ENCODE measurements at places on chromosomes 13 and 19.

DNA sequence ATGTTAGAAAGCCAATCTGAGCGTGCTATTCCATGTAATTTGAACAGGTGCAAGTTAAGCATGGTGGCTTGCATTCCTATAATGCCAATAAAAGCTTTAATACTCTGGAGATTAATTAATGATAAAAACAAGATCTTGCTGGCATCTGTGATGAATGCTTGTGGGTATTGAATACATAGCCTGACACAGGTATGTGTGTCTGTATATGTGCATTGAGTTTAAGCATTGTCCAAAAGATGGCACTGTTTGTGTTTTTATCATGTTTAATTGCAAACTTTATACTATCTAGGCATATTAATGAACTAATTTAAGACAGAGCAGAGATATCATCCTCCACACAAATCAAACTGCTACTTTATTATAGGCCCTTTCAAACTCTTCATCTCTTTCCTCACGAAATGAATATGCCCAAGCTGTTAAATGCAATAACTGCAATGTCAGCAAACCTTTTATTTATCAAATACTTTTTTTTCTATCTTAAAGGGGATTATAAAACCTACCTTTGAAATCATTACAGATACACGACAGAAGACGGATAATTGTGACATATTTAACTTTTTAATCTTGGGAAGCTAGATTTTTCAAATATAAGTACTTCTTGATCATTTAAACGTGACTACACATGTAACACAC is 86.5 kb downstream of the TNFSF11 start:
- DNase-seq: no peak

- no peak for DNase-seq
Observed at GRCh38 chr19:16001481-16002312, 52.9 kb downstream of the OR10H4 start.

- DNase-seq: peak; percentile 50
Observed at GRCh38 chr19:36418287-36419001, at the start of gene ZFP82. ZFP82 (minus strand) TSS chr19:36418644; CDS start chr19:36409789, 8,855 bp downstream.

- DNase-seq: no peak
Observed at GRCh38 chr19:9149997-9150396, 9.8 kb downstream of the ZNF317 start.

DNA sequence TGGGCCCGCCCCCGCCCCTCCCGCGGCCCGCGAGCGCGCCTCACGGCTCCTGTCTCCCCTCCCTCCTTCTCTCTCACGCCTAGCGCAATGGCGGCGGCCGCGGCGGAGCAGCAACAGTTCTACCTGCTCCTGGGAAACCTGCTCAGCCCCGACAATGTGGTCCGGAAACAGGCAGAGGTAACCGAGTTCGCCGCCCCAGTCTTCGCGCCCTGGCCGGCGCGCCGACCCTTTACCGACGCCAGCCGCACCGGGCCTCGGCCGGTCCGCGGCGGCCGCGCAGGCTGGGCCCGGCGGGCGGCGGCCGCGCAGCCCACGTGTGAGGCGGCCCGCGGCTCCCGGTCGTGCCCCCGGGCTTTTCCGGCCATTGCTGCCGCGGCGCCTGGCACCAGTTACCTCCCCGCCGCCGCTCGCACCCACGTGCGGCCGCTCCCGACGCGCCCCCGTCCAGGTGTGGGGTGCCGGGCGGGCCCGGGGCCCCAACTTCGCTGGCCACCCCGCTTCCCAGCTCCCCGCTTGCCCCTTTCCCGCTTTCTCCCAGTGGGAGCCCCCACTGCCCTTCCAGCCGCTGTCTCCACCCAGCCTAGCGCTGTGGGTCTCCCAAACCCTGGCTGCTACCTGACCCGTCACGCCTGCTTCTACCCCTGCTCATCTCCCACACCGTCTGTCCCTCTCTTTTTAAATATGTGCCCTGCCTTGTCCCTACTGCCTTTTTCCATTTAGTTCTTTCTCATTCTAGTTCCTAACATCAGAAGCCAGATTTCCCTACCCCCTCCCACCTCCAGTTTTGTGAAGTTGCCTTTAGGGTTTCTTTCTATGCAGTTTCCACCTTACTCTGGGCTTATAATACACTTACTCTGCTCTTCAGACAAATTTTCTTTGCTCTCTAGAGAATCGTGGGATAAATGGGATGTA is 23.4 kb downstream of the IPO5 start:
- DNase-seq: no peak

GRCh38 chr13:90276216-90276615 is 1071.3 kb upstream of the MIR17HG start:
- no peak for DNase-seq

DNA sequence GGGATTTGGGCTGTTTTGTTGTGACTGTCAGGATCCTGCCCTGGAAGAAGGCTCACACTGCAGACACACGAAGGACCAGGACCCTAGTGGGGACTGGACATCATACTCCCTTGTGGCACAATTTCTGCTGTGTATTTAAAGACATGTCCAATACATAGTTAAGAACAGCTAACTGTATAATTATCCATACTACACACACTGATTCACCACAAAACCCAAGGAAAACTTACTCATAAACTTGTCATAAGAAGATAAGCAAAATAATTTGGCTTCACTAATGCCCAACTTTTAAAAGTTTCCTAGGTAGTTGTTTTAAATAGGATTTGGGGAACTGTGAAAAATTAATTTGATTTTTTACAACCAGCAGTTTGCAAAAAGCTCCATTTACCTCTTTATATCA is 46.1 kb downstream of the LATS2 start:
- DNase-seq: no peak

DNA sequence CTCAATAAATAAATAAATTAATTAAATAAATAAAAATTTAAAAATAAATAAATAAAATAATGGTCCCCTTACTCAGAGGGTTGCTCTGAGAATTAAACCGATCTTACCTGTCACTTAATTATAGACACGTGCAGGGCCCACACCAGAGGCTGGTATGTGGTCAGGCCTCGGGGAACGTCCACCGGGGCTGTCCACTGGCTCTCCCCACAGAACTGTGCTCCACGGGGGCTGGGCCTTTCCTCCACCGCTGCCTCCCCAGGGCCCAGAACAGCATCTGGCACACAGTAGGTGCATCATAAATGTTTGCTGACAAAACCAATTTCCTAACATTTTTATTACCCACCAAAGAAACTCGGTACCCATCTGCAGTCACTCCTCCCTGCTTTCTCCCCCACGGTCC is 69.2 kb downstream of the CEBPG start:
- no peak for DNase-seq

All from T-helper 17 cell (primary cell).